ENCODE measurements at places on chromosomes 1 and 21.

- no peak for DNase-seq
These were observed 10.2 kb upstream of the IL10 start for GRCh38 chr1:206782448-206782847.

GRCh38 chr21:25039461-25040380, 567.6 kb downstream of the MRPL39 start:
- no peak for DNase-seq

DNA sequence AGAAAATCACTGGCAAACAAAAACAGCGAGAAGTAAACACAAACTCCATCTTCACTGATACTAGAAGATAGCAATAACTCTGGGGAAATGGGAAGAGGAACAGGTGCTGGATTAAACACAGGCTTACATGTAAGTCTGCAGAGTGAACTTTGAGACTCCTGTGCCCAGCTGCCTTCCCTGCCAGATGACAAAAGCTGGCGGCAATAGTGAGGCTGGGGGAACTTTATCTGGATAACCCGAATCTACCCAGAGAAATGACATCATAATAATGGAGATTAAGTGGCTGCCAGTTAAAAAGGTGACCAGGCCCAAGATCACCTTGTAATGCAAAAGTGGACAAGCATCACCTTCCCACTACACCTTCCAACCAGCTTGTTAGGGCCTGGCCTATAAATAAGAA, 184.5 kb downstream of the CHRM3 start:
- no peak for DNase-seq

DNA sequence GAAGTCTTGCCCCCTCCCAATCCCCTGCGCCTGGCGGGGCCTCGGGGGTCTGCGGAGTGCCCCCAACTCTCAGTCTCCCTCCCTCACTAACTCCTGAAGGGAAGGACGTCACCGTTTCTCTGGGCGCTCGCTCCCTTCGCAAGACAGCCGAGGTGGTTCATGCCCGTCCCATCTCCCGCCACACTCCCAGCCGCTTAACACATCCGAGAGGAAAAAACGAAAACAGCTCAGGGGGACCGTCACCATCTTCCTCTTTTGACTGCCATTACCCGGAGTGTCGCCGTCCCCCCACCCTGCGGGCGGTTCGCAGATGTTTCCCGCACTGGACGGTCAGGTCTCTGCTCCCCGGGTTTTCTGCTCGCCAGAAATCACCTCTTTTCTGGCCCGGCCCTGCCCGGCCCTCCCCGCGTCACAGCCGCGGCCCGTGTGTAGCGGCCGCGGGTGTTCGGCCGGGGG, 532 bp downstream of the ERO1B start:
- peak; percentile 44 for DNase-seq

DNA sequence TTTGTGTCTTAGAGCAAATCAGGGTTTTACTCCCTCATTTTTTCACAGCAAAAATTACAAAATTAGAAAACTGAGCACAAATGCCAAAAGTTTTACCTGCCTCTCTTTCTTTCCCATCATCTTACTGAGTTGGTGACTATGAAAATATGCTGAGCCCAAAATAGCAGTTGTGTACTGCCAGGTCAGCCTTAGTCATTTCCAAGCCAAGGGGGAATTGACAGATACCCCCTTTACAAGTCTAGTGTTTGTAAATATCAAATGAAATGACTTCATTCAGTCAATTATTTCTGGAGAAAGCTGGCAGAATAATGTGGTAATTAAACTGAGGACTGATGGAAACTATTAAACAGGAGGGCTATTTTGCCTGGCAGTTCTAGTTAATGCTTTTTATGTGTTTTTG, 11.4 kb upstream of the GORAB start:
- DNase-seq: no peak

- peak; percentile 59 for DNase-seq
These were observed at the start of gene ARHGEF16 for GRCh38 chr1:3453891-3454810. Gene ARHGEF16, plus strand, starts transcription at chr1:3454665. Its CDS starts 8,420 bp downstream, at chr1:3463085.

- no peak for DNase-seq
These were observed 51.7 kb upstream of the DUSP10 start for GRCh38 chr1:221793439-221794078.

DNA sequence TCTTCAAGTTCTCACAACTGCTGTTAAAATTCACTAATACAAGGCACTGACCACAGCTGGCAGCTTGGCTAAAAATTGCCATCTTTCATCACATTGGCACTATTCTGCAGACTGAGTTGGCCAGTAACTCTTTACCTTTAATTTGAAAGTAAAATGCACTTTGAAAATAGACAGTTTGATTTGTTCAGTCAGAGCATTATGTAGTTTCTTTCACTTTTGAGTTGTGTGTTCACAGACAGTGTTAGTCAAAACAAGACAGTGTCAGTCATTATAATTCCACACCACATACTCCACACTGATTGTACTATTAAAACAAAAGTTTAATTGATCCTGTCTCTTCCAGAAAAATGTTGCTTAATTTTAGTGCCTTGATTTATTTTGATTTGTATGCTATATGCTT, 160.7 kb downstream of the SDCCAG8 start:
- no peak for DNase-seq

- no peak for DNase-seq
These were observed 38.5 kb upstream of the C1orf105 start for GRCh38 chr1:172381946-172382345.

Data from mesenchymal stem cell (in vitro differentiated cells and primary cell).